ENCODE measurements at places on chromosomes 12 and 14.

DNA sequence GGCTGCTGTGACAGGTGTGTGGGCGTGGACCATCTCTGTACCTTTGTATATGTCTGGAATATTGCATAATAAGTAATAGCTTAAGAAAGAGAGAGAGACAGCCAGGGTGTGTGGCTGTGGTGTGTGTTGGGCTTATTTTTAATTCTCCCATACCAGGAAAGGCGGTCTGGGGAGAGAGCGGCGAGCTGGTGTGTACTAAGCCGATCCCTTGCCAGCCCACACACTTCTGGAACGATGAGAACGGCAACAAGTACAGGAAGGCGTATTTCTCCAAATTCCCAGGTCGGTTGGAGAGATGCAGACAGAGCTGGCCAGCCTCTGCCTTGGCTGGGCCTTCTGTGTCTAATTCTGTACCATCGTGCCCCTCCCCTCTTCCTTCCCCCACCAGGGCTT, 63.9 kb downstream of the AACS start:
- no peak for DNase-seq

DNA sequence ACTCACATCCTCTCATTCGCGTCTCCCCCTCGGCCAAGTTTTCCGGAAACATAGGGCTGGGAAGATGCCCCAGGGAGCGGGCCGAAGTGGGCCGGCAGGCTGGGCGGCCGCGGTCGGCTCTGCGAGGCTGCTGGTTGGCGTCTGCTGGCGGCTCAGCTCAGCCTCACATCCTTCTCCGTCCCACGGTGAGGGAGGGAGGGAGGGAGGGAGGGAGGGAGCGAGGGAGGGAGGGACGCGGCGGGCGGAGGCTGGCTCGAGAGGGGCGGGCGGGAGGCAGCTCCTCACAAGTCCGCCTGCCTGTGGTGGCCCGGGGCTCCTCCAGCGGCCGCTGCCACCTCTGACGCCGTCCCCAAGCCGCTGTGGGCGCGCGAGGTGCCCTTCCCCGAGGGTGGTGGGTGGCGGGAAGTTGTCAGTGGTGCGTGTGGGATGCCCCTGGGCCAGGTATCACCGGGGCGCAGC, 93.8 kb downstream of the RFLNA start:
- peak; percentile 63 for DNase-seq

- DNase-seq = peak; percentile 58
These were observed at the start of gene PYM1 for GRCh38 chr12:55927588-55928502. TSS of gene PYM1 (minus strand) at chr12:55927894. CDS start at chr12:55927761, 133 bp downstream.

DNA sequence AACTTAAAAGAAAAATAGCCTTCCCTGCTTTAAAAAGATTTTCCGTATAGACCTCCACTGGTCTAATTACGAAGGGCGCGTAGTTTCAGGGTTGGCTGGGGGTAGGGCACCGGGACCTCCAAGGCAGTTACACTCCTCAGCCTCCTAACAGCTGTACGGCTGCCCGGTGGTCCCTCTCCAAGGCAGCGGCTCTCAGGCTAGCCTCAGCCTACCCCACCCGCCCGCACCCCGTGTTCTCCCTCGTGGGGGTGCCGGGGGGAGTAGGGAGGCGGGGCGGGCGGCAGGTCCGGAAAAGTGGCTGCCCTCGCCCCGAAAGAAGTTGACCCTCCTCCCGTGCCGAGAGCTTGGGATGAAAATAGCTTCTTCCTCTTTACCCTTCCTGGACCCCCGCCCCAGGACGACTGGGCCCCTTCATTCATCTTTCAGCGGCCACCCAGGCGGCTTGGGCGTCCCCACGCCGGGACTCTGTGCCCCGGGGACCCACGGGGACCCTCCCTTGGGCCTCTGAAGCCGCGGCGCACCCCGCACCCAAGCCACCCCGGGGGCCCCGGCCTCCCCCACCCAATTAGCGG, 991 bp upstream of the RCOR1 start:
- no peak for DNase-seq

- DNase-seq = no peak
These were observed 71.9 kb upstream of the HOXC13 start for GRCh38 chr12:53866727-53867126.
